Neural progenitor cell (in vitro differentiated cells): ENCODE measurements at places on chromosomes 4 and X.
A peak's percentile ranks its signal among the peaks of the same experiment; 100 is the strongest.

DNA sequence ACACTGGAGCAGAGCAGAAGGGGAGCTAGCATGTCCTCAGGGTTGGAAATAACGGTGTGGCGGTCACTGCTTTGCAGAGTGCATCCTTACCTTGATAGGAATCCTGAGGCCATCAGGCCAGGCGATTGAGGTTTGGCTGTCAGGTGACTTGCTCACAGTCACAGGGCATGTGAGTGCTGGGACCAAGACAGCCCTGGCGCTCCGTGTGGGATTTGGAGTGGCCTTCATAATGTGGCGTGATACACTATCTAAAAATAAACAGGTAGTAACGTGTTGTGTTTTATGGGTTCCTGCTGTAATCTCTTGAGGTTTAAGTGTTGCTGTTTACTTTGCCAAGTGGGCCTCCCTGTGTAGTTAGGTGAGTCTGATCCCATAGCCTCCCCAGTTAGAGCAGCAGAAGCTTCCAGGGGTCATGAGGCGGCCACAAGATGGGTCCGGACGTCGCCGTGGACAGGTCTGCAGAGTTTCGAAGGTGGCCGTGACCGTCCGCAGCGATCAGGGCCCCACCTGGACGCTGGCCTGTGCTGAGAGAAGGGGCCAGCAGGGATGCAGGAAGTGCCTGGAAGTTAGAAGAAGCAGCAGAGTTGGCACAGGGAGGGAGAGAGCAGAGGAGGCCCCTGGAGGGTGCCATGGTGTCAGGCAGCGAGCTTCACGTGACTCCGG, 27.7 kb downstream of the RGS12 start:
- no peak for DNase-seq

- no peak for DNase-seq
These were observed 59.0 kb downstream of the ZNF827 start for GRCh38 chr4:145879598-145879997.

- no peak for DNase-seq
These were observed 54.6 kb upstream of the TENM3 start for GRCh38 chr4:182188622-182189021.

GRCh38 chr4:52968241-52968640, 106.1 kb downstream of the RASL11B start:
- no peak for DNase-seq

DNA sequence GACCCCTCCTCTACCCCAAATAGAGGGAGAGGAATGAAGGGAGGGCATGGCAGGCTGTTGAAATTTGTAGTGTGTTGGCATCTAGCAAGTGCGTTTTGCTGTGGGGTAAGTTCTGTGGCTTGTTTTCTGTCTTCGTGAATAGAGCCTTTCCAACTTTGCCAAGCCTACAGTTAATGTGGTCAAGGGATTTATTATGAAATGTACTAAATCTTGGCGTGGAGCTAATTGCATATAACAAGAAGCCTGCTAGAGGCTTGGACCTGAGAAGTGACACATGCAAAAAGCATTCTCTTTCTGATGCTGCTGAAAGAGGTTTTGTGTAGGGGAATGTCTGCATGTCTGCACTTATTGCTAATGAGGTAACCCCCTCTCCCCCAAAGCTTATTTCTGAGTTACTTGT, 132.2 kb downstream of the BMPR1B start:
- no peak for DNase-seq

DNA sequence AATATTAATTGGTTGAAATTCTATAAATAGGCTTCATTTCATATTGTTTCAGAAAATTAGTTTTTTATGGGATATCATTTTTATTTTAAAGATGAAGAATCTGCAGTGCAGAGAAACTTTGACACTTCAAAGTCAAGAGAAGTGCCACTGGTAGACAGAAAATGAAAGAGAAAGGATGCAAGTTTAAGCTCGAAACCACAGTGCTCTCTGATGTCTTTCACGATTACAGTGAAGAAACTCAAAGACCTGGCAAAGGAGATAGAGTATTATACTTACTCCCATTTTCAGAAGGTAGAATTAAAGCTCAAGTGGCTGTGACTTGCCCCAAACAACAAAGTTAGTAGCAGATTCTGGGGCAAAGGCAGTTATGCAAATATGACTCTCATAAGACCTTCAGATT, 745.4 kb downstream of the TECRL start:
- DNase-seq = no peak

GRCh38 chr4:87950936-87951511, 24.5 kb upstream of the SPP1 start:
- DNase-seq = no peak

- DNase-seq = no peak
These were observed 77.0 kb downstream of the COQ2 start for GRCh38 chr4:83207497-83208101.

- DNase-seq = peak; percentile 67
These were observed 862 bp upstream of the INPP4B start for GRCh38 chr4:142846729-142847596.

DNA sequence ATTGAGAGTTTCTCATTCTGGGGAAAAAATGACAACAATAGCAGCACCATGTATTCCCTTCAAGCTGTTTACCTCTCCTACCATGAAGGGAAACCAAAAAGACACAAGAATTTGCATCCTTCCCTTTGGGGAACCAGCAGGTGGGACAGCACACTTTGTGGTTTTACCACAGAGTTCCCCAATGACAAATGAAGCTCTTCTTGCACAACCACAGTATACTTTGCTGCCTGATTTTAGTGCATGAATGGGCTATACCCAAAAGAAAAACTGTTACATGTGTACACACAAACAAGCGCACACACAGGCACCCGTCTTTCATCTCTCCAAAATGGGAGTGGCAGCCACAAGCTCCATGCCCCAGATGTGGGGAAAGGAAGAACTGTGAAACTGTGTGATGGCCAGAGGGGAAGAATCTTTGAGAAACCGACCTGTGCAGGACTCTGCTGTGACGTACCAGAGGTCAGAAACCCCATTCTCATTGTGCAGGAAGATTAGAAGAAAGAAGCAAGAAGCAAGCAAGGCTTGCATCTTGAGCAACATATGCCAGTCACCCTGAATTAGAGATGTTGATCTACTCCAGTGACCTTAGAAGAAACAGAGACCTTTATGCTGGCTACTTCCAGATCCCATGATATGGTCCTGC, 2.7 kb upstream of the MAML3 start:
- DNase-seq = no peak

GRCh38 chrX:121456315-121456714, 408.9 kb downstream of the GLUD2 start:
- no peak for DNase-seq
